Prostate gland (tissue), 2 donors: ENCODE measurements at places on chromosomes 7 and 10.

DNA sequence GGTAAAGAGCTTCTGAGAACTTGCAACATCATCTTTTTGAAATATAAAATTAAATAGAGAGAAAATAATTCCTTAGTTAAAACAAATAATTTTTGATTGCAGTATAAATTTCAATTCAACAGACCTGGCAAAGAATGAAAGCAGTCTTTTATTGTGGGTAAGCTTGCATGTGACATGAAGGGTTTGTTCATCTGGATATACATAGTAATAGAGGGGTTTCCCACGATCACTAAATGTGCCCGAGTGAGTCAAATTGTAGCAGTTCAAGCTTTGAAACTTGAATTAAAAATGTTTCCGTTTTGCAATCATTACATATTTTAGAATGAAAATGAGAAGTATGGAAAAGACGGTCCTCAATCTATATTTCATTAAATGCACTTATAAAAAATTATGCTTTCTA lies 658.4 kb upstream of the MBL2 start:
- no peak overlapping the region for H3K4me3 ChIP-seq
- DNase-seq, result no peak
- H3K4me1 ChIP-seq, result no peaks in the 10 kb centered on the region
- no peak overlapping the region for H3K27ac ChIP-seq

DNA sequence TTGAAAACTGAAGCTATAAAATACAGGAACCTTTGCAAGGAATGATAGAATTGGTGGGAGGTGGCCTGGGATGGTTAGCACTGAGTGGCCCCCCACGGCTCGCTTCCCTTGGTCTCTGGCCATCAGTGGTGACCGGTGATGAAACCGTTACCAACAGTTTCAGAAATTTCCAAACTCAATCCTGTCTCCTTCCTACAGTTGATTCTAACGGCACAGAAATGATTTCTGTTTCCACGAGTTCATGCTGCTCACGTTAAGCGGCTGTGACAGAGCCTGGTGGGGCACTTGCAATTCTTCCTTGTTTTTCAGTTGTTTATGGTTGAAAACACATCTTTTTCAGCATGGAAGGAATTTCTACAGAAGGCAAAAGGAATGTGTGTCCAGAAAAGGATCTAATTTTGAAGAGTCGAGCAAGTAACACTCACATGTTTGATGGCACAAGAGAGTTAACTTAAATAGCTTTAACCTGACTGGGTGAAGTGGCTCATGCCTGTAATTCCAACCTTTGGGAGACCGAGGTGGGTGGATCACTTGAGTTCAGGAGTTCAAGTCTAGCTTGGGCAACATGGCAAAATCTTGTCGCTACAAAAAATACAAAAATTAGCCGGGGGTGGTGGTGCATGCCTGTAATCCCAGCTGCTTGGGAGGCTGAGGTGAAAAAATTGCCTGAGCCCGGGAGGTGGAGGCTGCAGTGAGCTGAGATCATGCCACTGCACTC lies 100.1 kb downstream of the DNAJB6 start:
- H3K4me3 ChIP-seq, result no peak overlapping the region
- no peaks in the 10 kb centered on the region for H3K27me3 ChIP-seq
- no peaks in the 10 kb centered on the region for H3K36me3 ChIP-seq
- no peak overlapping the region for H3K27ac ChIP-seq
- H3K4me1 ChIP-seq, result no peaks in the 10 kb centered on the region

DNA sequence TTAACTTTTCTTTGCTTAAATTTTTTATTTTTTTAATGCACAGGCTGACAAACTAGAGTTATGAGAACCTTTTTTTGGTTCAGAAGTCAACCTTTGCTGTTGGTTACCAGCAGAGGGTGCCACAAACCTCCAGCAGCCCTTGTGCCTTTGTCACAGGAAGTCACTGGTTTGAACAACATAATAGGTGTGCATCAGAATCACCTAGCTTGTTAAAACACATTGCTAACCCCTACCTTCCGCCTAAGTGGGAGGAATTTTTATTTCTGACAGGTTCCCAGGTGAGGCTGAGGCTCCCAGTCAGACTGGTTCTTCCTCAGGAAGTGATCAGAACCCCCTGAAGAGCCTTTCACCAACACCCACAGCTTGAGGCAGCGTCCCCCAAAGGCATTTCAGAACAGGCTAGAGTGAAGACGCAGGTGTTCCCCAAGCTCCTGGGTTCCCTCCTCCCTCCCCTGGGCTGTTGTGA lies 22.6 kb upstream of the VDAC2 start:
- H3K27ac ChIP-seq, result peak overlapping the region; percentile 55
- no peak overlapping the region for H3K4me3 ChIP-seq
- no peaks in the 10 kb centered on the region for H3K27me3 ChIP-seq
- DNase-seq, result peak; percentile 72

GRCh38 chr10:70272925-70273316 lies 10.9 kb downstream of the NPFFR1 start:
- no peaks in the 10 kb centered on the region for H3K27me3 ChIP-seq
- no peaks in the 10 kb centered on the region for H3K36me3 ChIP-seq
- no peak for DNase-seq
- H3K4me1 ChIP-seq, result no peaks in the 10 kb centered on the region

DNA sequence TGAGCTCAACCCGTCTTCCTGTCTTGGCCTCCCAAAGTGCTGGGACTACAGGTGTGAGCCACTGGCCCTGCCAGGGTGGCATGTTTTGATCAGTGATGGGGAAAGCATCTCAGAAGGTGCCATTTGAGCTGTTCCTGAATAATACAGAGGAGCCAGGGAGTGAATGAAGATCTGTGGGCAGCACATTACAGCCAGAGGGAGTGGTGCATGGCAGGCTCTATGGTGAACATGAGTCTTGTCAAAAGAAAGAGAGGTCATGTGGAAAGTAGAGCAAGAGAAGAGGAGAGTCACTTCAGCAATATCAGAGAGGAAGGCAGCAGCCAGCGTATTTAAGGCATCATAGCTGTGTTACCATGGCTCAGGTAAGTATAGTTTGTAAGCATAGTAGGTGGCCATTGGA lies 275.7 kb upstream of the LRGUK start:
- no peaks in the 10 kb centered on the region for H3K4me1 ChIP-seq
- H3K27ac ChIP-seq, result no peak overlapping the region
- no peak for DNase-seq
- no peaks in the 10 kb centered on the region for H3K36me3 ChIP-seq
- no peak overlapping the region for H3K4me3 ChIP-seq
- H3K27me3 ChIP-seq, result no peaks in the 10 kb centered on the region

GRCh38 chr7:95594185-95594584 lies 2.1 kb downstream of the PDK4 start:
- H3K27me3 ChIP-seq, result no peaks in the 10 kb centered on the region
- DNase-seq, result no peak
- peak overlapping the region; percentile 93 for H3K27ac ChIP-seq
- H3K4me1 ChIP-seq, result no peaks in the 10 kb centered on the region
- peak overlapping the region; percentile 69 for H3K4me3 ChIP-seq

DNA sequence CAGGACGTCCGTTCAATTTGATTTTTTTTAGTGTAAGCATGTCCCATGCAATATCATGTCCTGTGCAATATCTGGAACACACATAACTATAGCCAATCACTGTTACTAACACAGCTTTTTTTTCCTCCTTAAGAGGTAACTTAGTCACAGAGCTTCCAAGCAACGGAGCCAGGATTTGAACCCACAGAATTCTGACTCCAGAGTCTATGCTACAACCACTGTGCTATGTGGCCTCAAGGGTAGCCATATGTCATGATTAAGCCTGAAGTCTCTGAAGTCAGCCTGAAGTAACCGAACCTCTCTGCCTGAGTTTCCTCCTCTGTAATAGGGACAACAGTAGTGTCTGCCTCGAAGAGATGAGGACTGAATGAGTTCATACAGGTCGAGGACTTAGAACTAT lies 42.2 kb upstream of the TCF7L2 start:
- no peak overlapping the region for H3K4me3 ChIP-seq
- no peak for DNase-seq
- H3K36me3 ChIP-seq, result no peaks in the 10 kb centered on the region

- DNase-seq, result no peak
- no peak overlapping the region for H3K4me3 ChIP-seq
- peaks cover 10% of the 10 kb centered on the region for H3K4me1 ChIP-seq
- peak overlapping the region; percentile 23 for H3K27ac ChIP-seq
Measured at GRCh38 chr7:143300959-143301935, 13.1 kb downstream of the CASP2 start.

- no peak overlapping the region for H3K27ac ChIP-seq
- peaks cover 8% of the 10 kb centered on the region for H3K4me1 ChIP-seq
- peaks cover 31% of the 10 kb centered on the region for H3K27me3 ChIP-seq
- peak overlapping the region; percentile 34 for H3K4me3 ChIP-seq
Measured at GRCh38 chr7:156998988-156999957, 11.2 kb downstream of the MNX1 start.

DNA sequence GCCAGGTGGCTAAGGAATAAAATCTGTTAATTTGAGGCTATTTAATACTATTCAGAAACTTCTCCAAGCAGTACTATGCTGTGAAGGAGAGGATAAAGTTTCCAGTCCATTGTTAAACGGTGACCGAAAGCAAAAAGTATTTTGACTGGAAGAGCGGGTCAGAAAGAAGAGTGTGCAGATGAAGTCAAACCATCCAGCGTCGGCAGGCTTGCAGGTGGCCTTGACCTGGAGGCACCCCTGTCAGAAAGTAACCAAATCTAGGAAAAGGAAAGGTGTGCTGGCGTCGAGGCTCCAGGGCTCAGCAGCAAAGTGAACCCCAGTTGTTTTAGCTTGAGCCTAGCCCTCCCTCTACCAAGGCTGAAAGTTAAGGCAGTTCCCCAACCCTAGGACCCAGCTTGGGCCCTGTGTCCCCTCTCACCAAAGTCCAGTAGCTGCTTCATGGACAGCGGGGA lies 544 bp downstream of the PDK4 start:
- H3K27ac ChIP-seq, result peak overlapping the region; percentile 96
- peak overlapping the region; percentile 78 for H3K4me3 ChIP-seq
- H3K27me3 ChIP-seq, result no peaks in the 10 kb centered on the region
- DNase-seq, result no peak

GRCh38 chr7:39386718-39387117 lies 179.5 kb upstream of the YAE1 start:
- H3K27ac ChIP-seq, result no peak overlapping the region
- no peaks in the 10 kb centered on the region for H3K36me3 ChIP-seq
- no peaks in the 10 kb centered on the region for H3K27me3 ChIP-seq
- DNase-seq, result no peak
- no peak overlapping the region for H3K4me3 ChIP-seq

GRCh38 chr10:80694930-80695329 lies 157.2 kb downstream of the SH2D4B start:
- no peaks in the 10 kb centered on the region for H3K4me1 ChIP-seq
- no peaks in the 10 kb centered on the region for H3K36me3 ChIP-seq
- no peaks in the 10 kb centered on the region for H3K27me3 ChIP-seq
- no peak overlapping the region for H3K27ac ChIP-seq
